Stimulated activated CD8-positive, alpha-beta memory T cell treated with anti-CD3 and anti-CD28 coated beads, Interleukin-12 subunit alpha, Interleukin-12 subunit beta, amount 100 ng/mL, for 4 hours (primary cell): ENCODE measurements at places on chromosomes 1 and 21.

DNA sequence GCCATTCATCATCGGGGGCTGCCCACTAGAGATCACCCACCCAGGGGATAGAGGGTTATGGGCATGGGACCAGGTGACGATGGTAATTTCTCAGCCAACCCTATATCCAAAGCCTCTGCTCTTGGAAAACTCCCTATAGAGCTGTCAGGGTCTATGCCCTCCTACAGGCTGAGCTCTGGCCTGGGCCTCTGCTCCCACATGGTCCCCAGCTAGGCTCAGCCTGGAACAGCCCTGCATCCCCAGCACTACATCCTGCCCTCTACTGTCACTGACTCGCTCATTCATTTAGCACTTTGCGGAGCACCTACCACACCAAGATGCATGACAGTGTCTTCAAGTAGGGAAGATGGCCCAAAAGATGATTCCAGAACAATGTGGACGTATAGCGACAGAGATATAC, 45.0 kb upstream of the EPS8L3 start:
- DNase-seq: no peak

- DNase-seq: no peak
These were observed 153.1 kb upstream of the RAB4A start for GRCh38 chr1:229117664-229118300.

DNA sequence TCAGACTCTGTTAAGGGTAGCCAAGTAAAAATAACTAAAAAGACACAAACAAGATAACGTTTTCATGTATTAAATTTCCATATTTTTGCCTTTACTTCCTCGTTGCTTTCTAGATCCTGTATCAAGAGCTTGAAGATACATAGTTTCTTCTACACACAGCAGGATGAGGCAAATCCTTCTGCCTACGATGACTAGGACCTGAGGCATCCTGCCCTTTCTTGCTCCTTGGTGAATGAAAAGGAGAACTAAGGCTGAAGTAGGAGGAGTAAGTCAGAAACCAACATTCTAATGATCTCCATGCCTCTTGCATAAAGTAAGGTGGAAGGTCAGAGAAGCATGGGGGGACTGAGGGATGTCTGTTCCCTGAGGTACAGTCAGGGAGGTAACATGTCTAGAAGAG, 102.6 kb downstream of the GPATCH2 start:
- no peak for DNase-seq

- DNase-seq: no peak
These were observed 731.2 kb downstream of the USP25 start for GRCh38 chr21:16460936-16461335.

DNA sequence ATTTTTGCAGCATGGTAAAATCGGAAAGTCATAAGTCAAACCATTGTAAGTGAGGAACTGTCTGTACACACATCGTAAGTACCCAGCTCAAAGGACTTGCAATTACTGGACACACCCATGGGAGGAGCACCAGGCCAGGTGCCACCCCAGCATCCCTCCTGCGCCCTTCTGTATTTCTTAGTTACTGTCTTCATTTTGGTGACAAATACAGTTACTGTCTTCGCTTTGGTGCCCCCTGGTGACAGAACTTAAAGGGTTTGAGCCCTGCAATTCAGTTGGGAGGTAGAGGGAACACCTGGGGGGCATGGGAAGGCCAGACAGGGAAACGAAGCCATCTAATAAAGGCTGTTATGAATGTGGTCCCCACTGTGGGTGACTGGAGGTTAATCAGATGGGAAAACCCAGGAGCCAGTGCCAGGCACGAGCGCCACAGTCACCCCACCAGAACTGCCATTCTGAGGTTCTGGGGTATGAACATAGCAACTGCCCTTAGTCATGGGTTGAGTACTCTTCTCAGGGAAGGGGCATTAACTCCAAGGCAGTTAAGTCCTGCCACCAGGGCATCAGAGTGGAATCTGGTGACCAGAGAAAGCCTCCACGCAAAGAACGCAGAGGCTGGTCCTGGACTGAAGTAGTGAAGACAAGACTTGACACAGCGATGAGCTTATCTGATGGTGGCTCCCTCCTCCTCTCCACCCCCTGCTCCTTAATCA, 612.9 kb downstream of the PTPRU start:
- DNase-seq: no peak

DNA sequence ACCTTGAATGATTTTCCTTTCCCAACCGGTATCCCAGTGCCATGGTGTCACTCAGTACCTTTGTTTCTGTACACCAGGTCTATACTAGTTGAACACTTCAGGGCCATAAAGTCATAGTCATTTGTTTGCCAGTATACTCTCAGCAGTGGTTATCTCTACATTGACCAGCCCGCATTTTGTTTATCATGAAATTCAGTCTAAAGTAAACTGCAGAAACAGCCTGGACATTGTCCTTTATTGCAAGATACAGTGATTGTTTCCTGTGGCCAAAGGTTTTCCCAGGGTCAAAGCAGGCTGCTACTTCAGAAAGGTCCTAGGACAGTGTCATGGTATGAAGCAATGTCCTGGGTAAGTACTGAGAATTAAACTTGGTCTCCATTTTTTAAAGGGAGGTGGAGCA, 407.4 kb downstream of the RWDD3 start:
- DNase-seq: no peak

- DNase-seq: no peak
These were observed 7.4 kb downstream of the S100A9 start for GRCh38 chr1:153364766-153365666.

- no peak for DNase-seq
These were observed 317.6 kb downstream of the PRDM2 start for GRCh38 chr1:14017531-14017961.

DNA sequence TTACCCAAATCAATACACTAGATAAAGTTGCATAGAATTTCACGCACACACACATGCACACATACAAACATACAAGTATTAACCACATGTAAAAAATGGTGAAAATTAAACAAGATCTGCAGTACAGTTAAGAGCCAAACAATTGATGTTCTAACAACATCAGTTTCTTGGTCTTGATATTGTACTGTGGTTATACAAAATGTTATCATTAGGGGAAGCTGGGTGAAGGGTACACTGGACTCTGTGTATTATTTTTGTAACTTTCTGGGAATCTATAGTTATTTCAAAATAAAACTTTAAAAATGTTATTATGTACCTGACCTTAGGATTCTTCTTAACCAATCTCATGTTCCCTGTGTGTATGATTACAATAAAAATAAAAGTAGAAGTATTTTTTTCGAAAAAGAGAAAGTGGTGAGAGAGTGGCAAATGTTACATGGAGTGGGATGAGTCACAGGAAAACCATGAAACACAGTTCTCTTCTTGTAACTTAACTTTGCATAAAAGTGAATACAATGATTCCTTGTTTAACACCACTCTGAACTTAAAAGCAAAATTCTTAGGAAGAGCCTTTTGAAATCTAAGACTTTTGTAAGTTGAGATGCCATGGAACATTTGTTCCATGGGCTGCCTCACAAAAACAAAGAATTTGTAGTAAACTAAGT, 101.6 kb upstream of the RUNX1 start:
- DNase-seq: no peak

GRCh38 chr1:38068980-38069340, 22.4 kb upstream of the POU3F1 start:
- no peak for DNase-seq

- no peak for DNase-seq
These were observed 14.9 kb downstream of the STX12 start for GRCh38 chr1:27787895-27788294.

DNA sequence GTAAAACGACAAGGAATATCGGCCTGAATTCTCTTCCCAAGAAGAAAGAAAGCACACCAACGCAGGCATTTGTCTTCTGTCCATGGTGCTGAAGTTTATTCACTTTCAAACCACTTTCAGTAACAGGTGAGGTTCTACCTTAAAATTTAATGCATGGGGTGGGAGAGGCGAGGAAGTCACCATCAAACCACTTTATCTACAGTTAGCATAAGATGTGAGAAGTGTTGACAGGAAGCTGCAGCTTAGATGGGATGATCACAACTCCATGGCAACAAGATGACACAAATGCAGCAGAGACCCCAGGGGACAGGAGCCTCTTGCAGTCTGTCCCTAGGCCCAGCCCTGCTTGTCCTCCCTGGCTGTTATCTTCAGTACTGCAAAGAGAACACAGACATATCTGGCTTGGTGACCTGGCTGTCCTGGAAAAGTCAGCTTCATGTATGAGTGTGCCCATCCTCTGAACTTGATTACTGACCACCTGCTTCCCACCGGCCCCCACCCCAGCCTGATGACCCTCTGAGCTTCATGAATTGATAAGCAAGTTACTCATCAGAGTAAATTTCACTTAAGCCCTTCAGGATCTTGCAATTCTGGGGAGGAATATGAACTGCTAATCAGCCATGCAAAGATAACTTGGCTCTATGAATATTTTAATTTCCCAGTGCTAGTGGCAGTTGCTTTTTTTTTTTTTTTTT, 1.8 kb downstream of the NPPA start:
- no peak for DNase-seq

DNA sequence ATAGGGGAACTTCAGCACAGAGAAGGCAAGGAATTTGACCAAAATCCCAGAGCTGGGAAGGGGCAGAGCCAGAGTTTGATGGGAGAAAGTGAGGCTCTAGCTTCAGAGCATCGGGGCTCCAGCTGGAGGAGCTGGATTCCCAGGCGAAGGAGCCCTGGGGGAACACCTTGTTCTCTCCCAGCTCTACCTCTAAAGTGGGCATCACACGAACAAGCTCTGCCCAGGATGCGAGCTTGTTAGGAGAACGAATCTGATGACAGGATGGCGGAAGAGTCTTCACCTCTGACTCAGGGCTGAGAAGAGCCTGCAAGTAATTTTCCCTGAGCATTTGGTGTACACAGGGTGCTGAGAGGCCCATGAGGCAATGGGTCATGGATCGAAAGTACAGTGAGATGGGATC, 22.0 kb downstream of the TNNT2 start:
- DNase-seq: no peak

DNA sequence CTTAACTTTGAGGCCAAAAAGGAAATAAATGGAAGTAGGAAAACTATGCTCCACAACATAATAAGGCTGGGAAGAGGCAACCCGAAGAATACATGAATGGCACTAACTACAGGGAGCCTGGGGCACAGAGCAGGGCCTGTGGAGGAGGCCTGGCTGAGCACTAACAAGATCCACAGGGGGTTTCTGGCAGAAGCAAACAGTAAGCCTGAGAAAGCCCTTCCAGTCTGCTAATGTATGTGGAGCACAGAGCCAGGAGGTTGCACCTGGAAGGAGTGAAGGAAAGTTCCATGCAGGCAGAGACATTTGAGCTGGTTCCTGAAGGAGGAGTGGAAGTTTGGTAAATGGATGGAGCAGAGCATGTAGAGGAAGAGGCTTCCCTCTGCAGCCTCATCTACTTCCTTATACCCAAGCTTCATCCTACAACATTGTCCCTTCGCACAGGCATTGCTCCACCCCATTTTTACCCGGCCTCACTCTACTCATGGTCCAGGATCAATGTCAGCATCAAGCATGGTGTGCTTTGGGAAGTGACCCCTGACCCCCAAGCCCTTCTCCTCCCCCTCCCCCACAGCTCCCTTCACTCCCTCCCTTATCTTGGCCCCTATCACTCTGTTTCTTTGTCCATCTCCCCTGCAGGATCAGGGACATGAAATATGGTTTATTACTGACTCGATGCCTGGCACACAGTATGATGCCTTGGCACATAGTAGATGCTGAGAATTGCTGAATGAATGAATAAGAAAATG, 23.3 kb downstream of the SHISA4 start:
- DNase-seq: no peak

DNA sequence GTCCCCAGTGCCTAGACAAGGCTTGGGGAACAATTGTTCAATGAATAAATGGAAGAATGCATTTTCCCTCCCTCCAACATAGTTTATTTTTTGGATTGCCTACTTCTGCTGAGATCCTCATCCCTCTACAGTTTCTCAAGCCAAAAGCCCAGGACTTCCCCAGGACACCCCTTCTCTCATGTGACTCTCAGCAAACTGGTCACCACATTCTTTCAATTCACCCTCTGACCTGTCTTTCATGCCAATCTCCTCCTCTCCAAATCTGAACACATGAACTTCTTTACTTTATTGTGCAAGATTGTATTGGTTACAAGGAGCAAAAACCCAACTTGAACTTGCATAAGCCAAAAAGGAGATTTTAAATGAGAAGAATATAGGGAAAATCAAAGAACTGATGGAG, 103.2 kb upstream of the JUN start:
- no peak for DNase-seq

DNA sequence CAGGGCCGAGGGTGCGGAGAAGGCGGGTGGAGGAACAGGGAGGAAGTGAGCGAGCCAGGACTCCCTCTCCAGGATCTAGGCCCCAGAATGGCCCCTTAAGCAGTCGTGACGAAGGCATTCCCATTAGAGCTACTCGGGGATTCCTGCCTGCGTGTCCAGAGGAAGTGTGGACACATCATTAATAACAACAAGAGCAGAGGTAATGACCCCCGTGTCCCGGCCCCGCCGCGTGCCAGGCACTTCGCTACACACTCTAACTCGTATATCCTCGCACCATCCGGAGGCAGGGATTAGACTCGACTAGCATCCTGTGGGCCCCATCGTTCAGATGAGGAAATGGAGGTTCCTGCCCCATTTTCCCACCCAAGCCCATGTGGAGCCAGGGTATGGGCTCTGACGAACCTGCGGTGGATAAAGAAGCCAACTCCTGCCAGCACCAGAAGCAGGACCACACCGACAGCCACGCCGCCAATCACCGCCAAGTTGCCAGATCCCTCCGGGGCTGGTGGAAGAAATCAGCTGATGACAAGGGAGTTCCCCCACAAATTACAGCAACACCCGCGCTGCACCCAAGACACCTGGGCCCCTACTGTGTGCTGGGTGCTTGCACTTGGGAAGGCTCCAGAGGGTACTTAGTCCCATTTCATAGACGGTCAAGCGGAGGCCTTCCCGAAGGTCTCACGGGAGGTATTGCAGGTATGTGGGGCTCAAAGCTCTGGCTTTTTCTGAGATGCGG, 21.6 kb downstream of the EPHA2 start:
- no peak for DNase-seq

DNA sequence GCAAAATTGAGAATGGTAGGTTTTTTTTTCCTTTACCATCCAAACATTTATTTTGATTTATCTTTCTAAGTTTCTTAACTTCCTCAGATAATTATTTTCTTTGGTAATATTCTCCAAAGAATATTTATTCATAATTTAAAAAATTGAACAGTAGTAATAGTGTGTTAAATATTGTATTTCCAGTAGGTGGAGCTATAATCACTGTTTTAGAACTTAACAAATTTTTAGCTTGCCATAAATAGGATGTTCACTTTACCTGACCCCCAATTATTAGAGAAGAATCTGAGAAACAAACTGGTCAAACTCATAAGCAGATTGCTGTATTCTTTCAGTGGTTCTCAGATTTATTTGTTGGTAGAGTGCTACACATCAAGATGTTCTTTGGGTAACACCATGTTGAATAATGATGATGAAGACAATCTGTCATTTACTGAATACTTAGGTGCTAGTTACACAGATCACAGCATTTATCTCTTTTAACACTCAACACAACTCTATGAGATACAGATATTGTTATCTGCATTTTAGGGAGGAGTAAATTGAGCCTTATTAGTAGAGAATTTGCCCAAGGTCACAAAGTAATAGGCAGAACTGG, 82.4 kb upstream of the GPR88 start:
- no peak for DNase-seq

GRCh38 chr1:223737342-223737741, 25.0 kb downstream of the CAPN2 start:
- DNase-seq: no peak
